Left ventricle myocardium inferior (tissue), 1 donor: ENCODE measurements at places on chromosomes 3 and 15.

DNA sequence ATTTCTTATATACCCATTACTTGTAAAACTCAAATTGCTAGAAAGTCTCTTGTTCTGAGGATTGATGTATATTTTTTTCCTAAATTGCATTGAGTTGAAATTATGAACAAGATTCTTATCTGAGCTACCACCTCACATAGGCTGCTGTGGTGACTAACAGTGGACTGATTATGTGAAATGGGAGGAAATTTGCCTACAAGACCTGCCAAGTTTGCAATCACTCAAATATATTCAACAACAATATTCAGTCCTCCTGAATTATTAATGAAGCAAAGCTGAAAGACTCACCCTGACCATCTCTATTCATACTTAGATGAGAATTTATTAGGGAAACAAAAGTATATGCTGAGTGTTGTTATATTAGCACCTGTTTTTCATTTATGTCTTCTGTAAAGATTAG lies 412.6 kb upstream of the SEMA6D start:
- DNase-seq: no peak

DNA sequence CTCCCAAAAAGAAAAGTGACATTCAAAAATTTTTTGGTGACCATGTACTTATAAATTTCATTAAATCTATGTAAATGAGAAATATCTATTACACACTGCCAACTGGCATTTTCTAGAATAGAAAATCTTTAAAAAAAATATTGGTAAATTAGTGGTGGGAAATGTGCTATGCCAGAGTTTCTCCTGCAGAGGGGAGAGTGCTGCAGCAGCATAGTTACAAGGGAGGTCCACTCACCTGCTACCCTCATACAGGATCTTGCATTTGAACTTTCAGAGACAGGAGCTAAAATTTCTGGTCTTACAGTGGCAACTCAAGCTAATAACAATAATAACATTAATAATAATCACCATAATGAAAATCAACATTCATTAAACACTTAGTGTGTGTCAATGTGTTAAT lies 459.6 kb downstream of the NSUN3 start:
- no peak for DNase-seq

DNA sequence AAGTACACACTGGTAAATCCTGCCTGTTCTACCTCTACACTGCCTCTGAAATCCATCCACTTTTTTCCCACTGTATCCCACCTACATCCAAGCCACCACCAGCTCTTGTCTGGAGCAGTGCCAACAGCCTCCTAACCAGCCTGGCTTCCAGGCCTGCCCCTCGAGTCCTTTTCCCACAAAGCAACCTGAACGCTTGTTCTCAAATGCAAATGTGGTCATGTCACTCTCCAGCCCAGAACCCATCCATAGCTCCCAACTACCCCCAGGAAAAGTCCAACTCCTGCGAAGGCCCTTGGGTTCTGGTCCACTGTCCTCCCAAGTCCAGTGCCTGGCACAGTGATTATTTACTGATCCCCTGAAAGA lies 83.8 kb downstream of the SEMA5B start:
- no peak for DNase-seq

DNA sequence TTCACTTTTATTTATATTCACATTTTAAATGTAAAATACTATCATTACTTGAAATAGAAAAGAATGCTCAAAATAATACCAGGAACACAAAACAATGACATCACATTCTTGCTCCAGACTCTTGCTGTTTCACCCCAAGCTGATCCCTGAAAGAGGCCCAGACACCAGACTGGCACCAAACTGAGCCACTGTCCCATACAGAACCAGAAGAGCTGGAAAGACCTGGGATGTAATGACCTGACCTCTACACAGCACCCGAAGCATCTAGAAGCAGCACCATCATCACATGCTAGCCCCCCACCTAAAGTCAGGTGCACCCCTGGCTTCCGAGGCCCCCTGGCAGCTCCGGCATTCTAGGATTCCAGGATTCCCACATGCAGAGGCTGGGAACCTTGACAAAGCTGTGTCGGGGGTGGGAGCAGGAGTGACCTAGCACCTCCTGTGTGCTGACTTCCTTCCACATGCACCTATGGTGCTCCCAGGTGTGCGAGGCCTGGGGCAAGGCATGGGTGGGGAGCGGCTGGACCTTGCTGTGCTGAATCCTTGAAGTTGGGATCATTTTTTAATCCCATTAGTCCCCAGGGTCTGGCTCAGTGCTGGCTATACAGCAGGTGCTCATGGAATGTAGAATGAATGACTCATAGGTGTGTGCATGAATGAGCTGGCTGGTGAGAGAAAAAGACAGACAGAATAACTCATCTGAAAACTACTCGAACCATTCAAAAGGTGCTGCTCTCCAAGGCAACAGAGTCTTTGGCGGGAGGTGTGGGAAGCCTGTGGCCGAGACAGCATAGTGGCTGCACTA lies 144.7 kb upstream of the IQSEC1 start:
- DNase-seq: no peak
